ENCODE measurements at places on chromosomes 5 and 9.

GRCh38 chr9:93488244-93488643 lies 34.9 kb upstream of the FAM120AOS start:
- no peak for DNase-seq

DNA sequence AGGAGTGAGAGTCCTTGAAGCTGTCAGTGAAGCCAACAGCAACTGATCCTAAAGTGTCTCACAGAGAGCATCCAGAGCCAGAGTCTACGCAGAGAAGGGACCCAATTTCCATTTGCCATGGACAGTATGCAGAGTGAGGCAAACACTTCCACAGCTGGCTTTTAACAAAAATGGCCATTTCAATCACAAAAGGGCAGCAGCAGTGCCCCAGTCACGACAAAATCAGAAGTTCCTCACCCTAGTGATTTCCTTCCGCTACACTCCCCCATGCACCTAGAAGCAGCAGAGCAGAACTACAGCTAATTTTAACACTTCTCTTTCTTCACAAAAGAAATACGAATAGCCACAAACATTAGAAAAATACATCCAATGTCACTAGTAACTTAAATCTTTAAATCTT lies 27.9 kb downstream of the FBXW11 start:
- DNase-seq = no peak

DNA sequence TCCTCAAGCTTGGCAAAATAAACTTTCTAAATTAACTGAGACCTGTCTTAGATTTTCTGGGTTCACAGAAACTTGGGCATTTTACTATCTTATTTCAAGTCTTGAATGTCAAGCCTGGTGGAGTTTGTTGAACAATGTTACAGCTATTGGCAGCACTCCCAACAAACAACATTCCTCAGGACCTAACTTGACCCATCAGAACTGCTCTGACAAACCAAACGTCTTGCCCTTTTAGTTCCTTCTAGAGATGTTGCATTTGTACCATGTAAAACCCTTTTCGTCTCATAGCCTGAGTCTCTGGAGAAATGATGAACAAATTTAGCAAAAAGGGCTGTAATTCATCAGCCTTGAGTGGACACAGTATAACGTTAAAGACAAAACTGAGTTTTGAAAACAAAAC lies 51.1 kb downstream of the GNA14 start:
- DNase-seq = no peak

DNA sequence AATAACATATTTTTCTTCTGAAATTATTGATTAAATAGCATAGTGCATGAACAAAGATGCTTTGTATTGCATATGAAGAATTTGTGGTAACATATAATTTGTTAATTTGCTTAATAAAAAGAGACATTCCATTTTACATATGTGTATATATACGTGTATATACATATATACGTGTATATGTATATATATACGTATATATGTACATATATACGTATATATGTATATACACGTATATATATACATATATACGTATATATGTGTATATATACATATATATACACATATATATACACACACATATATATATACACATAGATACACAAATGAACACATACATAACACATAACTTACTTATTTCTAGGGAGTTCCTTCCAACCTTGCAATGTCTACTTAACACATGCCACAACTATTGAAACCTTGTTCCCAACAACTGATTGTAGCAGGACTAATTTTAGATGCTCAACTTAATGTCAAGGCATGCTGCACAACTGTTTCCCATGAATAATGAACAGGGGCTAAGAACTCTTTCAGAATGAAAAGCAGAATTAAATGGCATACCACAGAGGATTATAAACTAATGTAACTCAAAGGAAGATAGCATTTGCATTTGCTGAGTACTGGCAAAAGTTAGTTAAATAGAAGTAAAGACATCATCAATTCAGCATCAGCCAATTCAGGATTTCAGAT lies 17.4 kb downstream of the KIF24 start:
- no peak for DNase-seq

- no peak for DNase-seq
Observed at GRCh38 chr5:146209714-146210113, 6.3 kb downstream of the RBM27 start.

DNA sequence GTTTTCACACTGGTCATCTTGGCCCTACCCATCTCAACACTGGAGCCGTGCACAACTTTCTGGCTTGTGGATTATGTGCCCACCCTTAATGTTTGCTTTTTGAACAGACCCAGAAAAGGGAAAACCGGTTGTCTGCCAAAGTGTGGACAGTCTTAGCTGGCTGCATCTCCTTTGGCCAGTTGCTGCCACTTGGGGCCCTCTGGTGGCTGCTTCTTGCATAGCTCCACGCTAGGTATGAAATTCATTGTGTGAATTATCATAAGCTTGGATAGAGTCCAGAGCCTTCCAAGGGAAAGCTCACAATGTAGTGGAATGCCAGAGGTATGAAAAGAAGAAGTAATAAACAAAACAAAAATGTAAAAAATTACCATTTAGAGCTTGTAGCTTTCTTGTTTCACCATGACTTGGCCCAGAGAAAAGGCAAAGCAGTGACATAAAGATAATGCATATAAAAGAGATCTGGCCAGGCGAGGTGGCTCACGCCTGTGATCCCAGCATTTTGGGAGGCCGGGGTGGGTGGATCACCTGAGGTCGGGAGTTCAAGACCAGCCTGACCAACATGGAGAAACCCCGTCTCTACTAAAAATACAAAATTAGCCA lies 12.5 kb upstream of the SLC36A3 start:
- peak; percentile 58 for DNase-seq

GRCh38 chr5:172160506-172160905 lies 27.5 kb downstream of the STK10 start:
- no peak for DNase-seq

GRCh38 chr9:130911254-130912049 lies 14.8 kb upstream of the QRFP start:
- no peak for DNase-seq

- DNase-seq = no peak
Observed at GRCh38 chr5:179963375-179963774, 55.7 kb upstream of the TBC1D9B start.

DNA sequence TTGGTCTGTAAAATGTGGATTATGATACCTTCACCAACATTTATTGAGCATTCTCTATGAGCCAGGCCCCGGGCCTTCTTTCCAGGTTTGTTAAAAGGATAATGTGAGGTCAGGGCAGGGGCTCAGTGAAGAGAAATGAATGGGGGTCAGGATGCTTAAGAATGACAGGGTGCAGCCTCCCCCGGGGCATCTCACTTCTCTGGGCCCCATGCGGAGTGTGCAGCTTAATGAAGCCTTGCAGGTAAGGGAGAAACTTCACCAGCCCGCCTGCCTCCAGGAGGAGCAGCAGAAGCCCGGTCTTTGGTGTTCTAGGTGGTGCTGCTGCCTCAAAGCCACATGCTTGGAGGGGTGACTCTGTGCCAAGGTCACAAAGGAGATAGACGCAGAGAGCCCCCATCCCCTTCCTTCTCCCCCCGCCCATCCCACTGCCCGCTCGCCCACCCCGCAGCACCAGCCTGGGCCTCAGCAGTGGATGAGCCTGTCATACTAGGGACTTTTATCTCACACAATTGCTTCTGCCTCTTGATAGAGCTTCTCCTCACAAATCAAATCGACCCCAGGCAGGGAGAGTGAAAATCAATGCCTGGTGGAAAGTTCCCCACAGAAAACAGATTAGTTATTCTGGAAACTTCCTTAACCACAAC lies 244.8 kb downstream of the PBX3 start:
- DNase-seq = no peak

- DNase-seq = no peak
Observed at GRCh38 chr5:80797428-80798024, 142.7 kb upstream of the DHFR start.

DNA sequence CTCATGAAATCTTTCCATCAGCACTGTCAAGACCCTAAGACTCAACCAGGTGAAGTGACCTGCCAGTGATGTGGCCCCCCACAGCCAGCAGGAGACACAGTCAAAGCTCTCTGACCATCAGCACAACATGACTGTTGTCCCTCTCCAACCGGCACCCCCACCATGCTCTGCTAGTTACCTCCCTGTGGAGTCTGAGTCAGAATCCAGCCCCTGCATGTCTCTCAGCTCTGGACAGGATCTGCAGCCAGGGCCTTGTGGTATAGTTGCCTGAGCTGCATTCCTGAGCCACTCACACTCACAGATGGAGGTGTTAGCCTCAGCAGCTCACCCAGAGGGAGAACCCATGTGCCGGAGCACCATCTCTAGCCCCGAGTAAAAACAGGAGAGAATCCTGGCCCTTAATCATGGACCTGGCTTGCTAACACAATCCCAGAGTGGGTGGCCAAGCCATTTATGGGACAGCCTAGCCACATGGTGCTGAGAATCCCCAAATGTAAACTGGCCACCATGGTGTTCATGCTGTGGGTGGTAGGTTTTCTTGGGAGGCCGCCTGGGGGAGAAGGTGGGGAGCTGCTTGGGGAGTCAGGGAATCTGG lies 237.8 kb downstream of the PAPPA start:
- DNase-seq = no peak

DNA sequence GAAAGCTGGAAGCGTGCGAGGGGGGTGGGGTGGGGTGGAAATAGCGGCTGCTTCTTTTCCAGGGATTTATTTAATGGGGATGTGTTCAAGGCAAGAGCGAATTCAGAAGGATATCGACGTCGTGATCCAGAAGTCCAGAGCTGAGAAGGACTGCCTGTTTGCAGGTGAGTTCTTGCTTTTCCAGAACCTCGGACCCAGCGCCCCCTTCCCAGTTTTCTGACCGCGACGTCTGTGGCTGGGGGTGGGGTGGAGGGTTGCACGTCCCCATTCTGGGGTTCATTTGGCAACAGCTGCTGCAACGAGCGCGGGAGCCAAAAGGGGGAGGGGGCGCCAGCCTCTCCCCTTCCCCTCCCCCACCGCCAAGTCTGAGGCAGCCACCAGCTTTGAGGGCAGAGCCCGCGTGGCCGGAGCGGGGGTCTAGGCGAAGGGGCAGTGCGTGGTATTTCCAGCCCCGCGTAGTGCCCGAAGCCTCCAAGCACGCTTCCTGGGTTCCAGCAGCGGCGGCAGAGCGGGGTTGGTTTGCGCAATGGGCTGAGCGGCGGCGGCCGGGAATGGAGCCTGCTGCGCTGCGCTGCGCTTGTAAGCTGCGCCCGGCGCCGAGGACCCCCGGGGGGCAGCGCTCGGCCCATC lies 701 bp downstream of the PARP8 start:
- DNase-seq = no peak

DNA sequence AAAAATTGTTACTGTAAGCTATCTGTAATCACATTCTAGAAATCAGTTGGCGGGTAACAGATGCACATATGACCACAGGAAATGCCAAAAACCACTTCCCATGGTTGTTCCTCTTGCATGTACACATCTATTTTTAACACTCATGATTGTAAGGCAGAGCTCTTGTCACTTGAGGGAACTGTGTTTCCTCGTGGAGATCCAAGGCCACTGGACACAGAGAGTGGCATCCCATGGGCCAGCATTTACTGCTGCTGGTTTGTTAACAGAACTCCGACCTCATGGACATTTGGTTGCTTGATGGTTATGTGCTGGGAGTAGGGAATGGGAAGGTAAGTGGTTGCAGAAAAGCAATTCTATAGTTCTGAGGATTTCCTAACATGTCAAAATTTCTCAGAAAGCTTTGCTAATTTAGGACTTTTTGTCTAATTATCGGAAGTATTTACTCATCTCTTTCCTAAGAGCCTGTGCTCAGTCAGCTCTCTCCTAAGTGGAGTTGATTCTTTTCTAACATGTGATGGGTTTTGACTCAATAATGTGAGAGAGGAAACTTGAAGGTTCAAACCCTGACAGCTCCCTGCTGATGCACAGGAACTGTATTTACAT lies 202.0 kb upstream of the NR3C1 start:
- peak; percentile 90 for DNase-seq

DNA sequence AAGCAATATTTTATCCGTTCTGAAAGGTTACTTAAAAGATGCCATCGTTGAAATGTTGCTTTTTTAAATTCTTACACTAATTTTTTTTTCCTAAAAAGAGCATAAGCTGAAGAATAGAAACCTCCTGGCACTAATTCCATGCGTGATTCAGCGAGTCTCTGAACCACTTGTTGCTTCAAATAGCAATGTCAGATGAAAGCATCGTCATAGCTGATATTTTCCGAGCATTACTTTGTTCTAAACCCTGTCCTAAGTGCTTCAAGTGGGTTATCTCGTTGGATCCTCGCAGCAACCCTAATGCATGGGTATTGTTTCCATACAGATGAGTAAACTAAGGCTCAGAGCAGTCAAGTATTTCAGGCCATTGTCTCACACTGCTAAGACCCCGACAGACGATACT lies 79.7 kb downstream of the CDH6 start:
- DNase-seq = no peak

DNA sequence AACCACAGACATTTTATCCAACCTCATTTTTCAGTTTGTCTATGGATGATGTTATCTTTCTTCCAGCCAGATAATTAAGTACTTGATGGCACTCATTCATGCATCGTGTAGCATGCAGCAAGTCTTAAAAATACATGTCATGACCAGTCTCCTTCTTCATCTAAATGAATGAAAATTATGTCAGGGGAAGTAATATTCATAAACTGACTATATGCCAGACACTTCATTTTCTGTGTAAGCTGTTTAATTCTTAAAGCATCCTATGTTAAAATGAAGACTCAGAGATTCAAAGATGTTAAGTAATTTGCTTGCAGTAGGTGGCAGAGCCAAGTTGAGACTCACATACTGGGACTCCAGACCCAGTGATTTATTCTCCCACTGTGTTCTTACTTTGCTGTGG lies 181.7 kb upstream of the CD180 start:
- DNase-seq = no peak

- DNase-seq = no peak
Observed at GRCh38 chr5:111134087-111134486, 41.9 kb downstream of the WDR36 start.

GRCh38 chr5:143434261-143435209 lies 31.0 kb upstream of the NR3C1 start:
- peak; percentile 31 for DNase-seq

- DNase-seq = no peak
Observed at GRCh38 chr5:151005950-151006576, 14.3 kb upstream of the GPX3 start.

GRCh38 chr5:150227606-150228273 lies 37.9 kb downstream of the SLC6A7 start:
- no peak for DNase-seq

- DNase-seq = no peak
Observed at GRCh38 chr5:167050568-167051401, 1240.7 kb upstream of the WWC1 start.

DNA sequence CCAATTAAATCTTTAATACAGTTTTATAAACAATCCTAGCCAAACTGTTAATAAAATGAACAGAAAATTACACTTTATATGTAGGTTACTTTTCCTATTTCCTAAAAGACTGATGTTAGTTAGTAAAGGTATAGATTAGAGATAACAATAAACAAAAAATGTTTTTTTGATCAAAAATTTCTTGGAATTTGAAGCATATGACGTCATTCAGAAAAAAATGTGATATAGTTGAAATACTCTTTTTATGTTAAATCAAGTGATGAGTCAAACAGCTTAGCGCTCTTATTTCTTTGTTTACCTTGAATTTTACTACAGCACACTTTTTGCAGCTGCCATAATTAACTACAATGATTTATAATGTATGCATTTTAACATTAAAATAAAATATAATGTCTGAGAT lies 195.8 kb downstream of the SLC12A2 start:
- no peak for DNase-seq

- no peak for DNase-seq
Observed at GRCh38 chr9:99811172-99811571, 10.5 kb upstream of the NR4A3 start.

GRCh38 chr5:67147760-67148159 lies 48.8 kb downstream of the CD180 start:
- no peak for DNase-seq

- DNase-seq = no peak
Observed at GRCh38 chr5:81140441-81140840, 92.7 kb upstream of the CKMT2 start.

Data from activated CD4-positive, alpha-beta T cell treated with anti-CD3 and anti-CD28 coated beads, Interleukin-10, Interleukin-2, amounts not matched to agents 100 ng/mL and 50 ng/mL, durations not matched to agents 16 hours and 8 hours (primary cell).